Glomerular endothelial cell (primary cell): ENCODE measurements at places on chromosomes 16 and 17. TPM values are rescaled to one million over a fixed set of nuclear protein-coding genes. Genes with fewer than 3 reads are reported as not detected.

The HAS3 gene
- 0.70 and 6.2 TPM in 2 replicates for total RNA-seq

The ADAP2 gene
- total RNA-seq = 0.29 and 0.68 TPM in 2 replicates

The C17orf67 gene
- 1.2 and 4.4 TPM in 2 replicates for total RNA-seq

The CDK12 gene
- 31.0 and 40.9 TPM in 2 replicates for total RNA-seq

The MC1R gene
- 2.7 and 2.8 TPM in 2 replicates for total RNA-seq

The CD300LF gene
- total RNA-seq = not detected in 2 replicates

The MYL11 gene
- total RNA-seq = not detected in 2 replicates

The KRTAP3-1 gene
- total RNA-seq = not detected in 2 replicates

The TMEM114 gene
- total RNA-seq = not detected in 2 replicates

The TEKT5 gene
- total RNA-seq = 0.10 and 0.12 TPM in 2 replicates

The GSG1L gene
- total RNA-seq = not detected in 2 replicates

DNA sequence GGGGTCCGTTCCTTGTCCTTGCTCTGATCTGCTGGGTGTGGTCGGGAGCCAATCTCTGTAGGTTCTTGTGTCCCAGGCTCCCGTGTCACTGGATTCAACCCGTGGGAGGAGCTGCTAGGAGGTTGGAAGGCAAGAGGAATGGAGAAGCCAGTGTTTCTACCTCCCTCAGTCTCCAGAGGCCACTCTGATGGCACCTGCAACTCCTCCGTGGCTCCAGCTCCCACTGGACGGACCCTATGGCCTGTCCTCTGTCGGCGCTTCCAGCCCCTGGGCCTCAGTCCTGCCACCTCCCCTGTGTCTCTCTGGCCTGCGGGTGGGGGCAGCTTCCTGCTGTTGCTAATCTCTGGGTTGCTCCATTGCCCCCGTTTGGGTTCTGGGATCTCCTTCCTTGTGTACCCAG lies 71.1 kb downstream of the CMIP start:
- DNase-seq = no peak

GRCh38 chr17:21295036-21295952 lies 10.8 kb downstream of the MAP2K3 start:
- DNase-seq = no peak

- no peak for DNase-seq
Measured at GRCh38 chr16:49854796-49855203, 1.1 kb downstream of the ZNF423 start.

GRCh38 chr17:53837131-53837530 lies 14.4 kb downstream of the KIF2B start:
- no peak for DNase-seq

GRCh38 chr17:19766421-19767270 lies 18.5 kb upstream of the ALDH3A1 start:
- no peak for DNase-seq

- no peak for DNase-seq
Measured at GRCh38 chr16:64695684-64696083, 426.2 kb downstream of the CDH11 start.

- no peak for DNase-seq
Measured at GRCh38 chr17:83099570-83100181, 20.3 kb downstream of the METRNL start.

GRCh38 chr17:7982173-7982572 lies 20.2 kb upstream of the GUCY2D start:
- no peak for DNase-seq

DNA sequence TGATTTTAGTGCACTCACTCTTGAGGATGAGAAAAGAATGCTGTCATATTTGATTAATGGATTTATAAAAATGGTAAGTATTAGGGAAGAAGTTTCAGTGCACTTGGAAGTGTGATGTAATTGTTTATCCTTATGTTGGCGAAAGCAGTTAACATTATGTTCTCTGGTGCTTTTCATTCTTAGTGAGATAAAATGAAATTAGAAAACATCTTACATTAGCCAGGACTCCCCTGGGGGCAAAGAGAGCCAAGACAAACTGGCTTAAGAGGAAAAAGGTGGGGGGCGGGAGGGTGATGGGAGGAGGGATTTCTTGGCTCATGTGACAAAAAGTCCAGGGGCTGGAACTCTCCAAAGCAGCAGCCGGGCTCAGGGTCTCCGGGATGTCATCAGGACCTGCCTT lies 73.2 kb downstream of the KNOP1 start:
- no peak for DNase-seq

DNA sequence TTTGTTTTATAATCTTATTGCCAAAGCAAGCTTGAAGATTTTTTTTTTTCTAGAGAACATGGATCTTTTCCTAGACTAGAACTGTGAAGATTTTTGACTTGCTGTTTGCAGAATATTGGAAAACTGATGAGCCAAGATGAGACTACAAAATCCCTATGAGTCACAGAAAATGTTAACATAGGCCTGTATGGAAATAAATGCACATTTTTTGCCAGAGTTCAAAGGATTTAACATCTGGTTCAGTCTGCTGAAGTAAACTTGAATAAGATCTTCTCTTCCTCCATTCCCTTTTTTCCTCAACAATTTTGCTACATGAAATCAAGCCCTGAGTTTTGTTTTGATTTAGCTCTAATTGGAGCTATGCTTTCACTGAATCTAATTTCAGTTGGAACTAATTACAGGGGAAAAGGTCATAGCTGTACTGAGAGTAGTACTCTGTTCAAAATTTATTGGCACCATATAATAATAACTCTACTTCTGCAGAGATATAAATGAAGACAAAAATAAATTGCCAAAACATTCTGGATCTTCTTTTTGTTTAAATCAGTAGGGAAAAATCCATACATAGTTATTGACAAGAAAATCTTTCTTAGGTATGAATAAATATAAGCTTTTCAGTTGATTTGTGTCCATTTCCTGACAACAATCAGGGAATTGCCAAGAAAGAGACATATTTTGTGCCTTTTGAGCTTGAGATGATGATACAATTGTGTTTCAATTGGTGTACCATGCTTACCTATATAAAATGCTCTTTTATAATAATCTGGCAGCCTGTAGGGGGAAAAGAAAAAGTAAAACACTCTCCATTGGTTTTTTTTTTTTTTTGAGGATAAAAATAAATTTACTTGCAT lies 387.5 kb upstream of the GOT2 start:
- DNase-seq = no peak

DNA sequence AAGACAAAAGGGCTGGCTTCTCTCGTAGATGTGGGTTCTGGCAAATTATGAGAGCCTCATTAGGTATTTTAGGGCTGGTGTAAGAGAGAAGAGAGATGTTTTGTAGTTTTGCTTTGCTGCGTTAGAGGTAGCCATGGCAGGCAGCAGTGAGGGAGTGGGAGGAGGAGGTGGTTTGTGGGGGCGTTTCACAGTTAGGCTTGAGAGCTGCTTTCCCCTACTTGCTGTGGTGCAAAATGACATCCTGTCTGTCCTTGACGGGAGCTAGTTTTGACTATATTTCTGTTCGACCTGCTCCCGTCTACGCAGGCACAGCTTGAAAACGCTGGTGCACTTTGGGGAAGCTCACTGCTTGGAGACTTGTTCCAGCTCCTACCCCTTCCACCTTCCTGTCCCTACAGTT lies 75.5 kb downstream of the SLC5A11 start:
- no peak for DNase-seq

DNA sequence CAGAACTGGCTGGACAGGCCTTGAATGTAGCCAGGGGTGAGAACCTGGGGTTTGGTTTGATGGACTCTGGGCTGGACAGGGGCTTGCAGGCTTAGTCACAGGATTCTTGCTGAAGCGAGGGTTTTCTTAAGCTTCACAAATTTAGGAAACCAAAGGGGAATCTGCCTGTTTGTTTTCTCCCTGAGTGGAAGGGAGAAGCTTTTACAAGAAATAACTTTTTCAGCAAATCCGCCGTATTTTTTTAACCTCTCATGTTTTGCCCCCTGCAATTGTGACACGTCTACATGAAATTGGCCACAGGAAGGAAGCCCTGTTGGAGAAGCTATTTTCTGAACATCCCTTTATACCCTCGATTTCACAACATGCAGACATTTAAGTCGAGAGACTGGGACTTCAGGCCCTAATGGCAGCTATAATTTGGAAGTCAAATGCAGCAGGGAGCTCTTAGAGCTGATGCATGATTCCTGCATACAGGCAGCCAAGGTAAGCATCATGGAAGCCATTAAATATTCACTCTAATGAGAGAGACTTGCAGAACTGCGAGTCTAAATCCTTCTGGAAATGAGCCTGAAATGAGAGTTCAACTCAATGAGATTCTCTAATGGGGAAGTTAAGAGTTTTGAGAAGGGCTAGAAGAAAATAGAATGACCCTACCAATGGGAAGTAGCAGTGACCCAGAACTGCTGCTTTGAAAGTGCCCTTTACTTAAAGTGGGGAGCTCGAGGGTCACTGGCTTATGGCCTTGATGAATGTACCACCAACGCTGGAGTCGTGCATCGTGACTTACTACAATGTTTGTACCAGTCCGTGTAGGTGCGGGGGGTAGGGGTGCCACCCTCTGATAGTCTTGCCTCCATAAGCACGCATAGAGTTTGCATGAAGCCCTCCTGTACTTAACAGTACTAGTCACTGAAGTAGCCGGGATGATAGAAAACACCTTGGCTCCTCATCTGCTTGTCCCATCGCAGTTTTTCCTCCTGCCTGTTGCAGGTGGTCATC lies 45.1 kb upstream of the IRF8 start:
- DNase-seq = no peak

- no peak for DNase-seq
Measured at GRCh38 chr16:88064011-88064888, 113.0 kb downstream of the BANP start.

GRCh38 chr16:86082418-86083030 lies 183.6 kb downstream of the IRF8 start:
- DNase-seq = no peak

- DNase-seq = peak; percentile 68
Measured at GRCh38 chr16:72291531-72291981, 119.6 kb upstream of the PMFBP1 start.

GRCh38 chr17:10785295-10785694 lies 18.6 kb downstream of the TMEM238L start:
- DNase-seq = no peak
